ENCODE measurements at places on chromosomes 1 and 21. TPM values are rescaled to one million over a fixed set of nuclear protein-coding genes. Genes with fewer than 3 reads are reported as not detected.

The CFHR4 gene
- total RNA-seq: not detected

The ITLN1 gene
- not detected for total RNA-seq

The SLC50A1 gene
- 63.0 TPM for total RNA-seq

The SLC2A5 gene
- total RNA-seq: 0.14 TPM

The C1orf94 gene
- total RNA-seq: not detected

Data from foreskin keratinocyte (primary cell).